Stimulated activated CD4-positive, alpha-beta T cell treated with anti-CD3 and anti-CD28 coated beads, Interleukin-12 subunit alpha, Interleukin-12 subunit beta, amount 100 ng/mL, for 4 hours (primary cell): ENCODE measurements at places on chromosomes 12 and 14.

- DNase-seq, result no peak
These were observed 321.5 kb downstream of the CACNA1C start for GRCh38 chr12:2374092-2374906.

- DNase-seq, result no peak
These were observed 279.7 kb downstream of the ZFP36L1 start for GRCh38 chr14:68513137-68513536.

DNA sequence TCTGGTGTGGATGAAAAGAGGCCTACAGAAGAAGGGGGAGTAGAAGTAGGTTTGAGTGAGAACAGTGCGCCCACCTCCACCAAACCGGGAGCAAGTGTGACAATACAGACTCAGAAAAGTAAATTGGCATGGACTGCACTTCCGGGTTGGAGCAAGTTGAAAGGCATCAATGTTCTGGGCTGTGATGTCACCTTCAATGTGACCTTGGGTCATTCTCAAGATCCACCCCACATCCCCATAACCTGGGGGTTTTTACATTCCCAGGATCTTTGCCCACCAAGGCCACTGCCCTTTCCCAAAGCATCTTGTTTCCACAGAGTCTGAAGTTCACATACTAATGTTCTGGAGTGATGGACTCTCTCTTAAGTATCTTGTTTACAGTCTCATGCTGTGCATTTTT is 5.3 kb upstream of the GZMB start:
- no peak for DNase-seq

DNA sequence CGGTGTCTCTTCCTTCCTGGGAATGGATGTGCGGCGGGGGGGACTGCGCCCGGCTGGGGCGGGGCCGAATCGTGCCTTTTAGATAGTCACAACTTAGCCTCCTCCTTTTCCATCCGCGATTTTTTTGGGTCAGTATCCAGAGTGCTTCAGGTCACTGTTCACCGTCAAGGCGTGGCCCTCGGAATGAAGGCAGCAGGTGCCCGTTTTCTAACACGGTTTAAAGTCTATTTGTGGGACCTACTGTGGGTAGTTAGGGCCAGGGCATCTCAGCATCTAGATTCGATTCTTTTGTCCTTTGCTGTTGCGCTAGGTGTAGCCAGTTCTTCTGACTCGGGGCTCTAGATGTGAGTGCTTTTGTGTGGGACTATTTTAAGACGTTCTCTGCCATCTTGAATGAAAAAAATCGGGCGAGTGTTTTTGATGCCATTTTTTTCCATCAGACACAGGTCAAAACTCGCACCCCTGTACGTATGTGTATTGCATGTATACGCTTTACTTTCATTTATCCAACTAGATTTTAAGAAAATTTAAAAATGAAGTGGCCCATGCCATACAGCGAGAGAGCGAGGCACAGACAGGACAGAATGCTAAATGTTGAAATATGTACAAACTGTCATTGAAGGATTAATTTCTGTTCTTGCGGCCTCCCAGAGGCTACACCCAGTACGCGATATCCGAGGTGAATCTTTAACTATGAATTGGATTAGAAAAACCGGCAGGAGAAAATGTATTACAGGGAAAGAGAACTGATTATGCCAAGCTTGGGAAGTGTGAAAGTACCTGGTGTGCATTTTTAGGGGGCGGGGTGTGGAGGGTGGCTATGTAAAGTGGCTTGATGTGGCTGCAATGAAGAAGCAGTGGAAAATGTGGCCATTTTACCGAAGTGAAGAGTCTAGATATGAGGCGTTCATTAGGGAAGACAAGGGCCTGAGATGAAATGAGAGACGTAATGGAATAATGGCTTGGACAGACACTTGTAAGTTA is 835 bp downstream of the VEZT start:
- peak; percentile 36 for DNase-seq

GRCh38 chr14:105908481-105908911 is 382.1 kb downstream of the TMEM121 start:
- no peak for DNase-seq

- no peak for DNase-seq
These were observed 72.8 kb downstream of the C12orf42 start for GRCh38 chr12:103422746-103423515.

DNA sequence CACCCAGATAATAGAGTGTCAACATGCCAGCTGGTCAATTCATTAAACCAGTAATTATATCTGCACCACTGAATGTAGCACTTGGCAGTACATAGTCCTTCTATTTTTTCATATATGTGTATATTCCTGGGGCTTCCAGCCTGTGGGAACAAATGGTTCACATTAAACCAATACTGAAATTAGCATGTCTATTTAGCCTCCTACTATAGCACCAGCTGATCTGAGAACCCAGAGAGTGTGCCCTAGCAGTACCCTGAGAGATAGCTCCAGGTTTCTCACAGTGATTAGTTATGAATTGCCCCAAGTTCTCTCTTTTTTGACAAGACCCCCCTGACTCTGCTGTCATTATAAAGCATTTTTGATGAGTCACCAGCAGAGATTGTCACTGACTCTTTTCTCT is 1097.3 kb upstream of the FLRT2 start:
- no peak for DNase-seq

DNA sequence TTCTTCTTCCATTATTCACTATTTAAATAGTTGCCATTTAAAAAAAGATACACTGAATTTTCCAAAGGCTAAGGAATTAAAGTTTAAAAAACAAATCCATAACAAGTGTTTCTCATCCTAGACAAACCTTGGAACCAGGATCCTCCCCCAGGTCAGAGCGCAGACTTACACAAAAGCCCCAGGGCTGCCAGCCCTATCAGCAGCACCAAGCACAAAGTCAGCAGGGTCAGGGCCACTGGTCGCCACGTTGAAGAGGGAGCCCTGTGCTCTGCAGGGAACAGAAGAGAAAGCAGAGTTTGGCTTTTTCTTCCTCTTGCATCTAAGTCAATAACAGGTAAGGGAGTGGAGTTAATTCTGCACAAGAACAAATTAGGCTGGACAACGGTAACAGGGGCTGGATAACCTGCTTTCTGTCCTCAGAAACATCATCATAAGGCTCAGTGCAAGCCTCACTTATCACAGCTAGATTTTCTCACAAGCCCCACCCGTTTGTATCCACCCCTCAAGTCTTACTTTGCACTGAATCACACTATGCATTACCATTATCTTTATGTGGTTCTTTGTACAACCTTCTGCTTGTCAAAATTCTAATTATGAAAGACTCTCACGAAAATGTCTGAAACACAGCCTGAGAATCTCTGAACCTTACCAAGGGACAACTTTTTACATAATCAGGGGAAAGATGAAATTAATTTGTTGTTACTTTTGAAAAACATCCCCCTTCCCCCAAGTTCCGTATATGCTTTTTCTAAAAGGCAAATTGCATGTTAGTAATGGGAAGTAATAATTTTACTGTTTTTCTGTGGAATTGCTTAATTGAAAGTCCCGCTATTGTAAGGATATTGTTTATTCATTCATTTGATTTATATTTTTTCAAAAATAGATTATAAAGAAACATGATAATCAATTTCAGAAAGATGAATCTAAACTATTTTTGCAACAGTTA is 9.6 kb downstream of the CLEC1A start:
- no peak for DNase-seq

GRCh38 chr12:57089271-57090245 is 644 bp downstream of the NAB2 start:
- DNase-seq, result peak; percentile 58

GRCh38 chr14:57390806-57391516 is 575 bp downstream of the NAA30 start:
- DNase-seq, result peak; percentile 36

GRCh38 chr12:76113800-76114757 is 29.6 kb upstream of the NAP1L1 start:
- no peak for DNase-seq

GRCh38 chr12:89348894-89349699 is 3.2 kb downstream of the DUSP6 start:
- no peak for DNase-seq

GRCh38 chr12:110199339-110200123 is 75.4 kb downstream of the IFT81 start:
- no peak for DNase-seq

GRCh38 chr14:55433880-55434804 is 6.3 kb downstream of the TBPL2 start:
- no peak for DNase-seq

DNA sequence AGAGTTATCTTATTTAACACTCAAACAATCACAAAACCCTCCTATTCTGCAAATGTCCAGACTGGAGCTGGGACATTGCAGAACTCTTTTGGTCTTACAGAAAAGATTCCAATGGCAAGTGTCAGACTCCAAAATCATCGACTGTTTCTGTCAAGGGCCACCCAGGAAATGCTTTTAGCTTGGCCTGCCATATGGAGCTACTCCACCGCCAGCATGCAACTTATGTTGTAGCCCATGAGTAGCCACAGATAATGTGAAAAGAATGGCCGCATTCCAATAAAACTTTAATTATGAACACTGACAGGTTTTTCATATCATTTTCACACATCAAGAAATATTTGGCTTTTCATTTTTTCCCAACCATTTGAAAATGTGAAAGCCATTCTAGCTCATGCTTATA is 57.5 kb downstream of the SYNE3 start:
- DNase-seq, result no peak

GRCh38 chr14:53879747-53880146 is 76.9 kb downstream of the BMP4 start:
- DNase-seq, result no peak

DNA sequence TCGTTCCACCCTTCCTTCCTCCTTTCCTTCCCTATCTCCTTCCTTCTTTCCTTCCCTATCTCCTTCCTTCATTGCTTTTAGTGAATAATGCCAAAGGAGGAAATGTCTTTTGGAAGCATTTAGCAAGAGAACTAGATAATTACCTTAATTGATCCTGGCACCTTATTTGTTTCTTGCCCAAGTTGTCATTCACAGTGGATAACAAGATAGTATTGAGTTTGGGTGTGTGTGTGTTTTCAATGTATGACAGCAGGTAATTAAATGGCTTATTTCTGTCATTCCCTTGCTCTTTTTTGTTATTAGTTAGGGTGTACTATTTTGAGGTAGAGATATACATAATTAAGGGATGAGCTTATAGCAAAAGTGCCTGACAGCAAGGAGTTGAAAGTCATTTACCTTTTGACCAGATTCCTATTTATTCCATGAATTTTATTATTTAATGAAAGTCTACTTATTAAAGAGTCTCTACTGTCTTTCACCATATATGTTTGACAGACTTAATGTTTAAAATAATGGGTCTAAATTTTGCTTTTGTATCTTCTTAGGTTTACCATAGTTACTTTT is 30.2 kb downstream of the EID3 start:
- no peak for DNase-seq

- no peak for DNase-seq
These were observed 439.9 kb downstream of the EGLN3 start for GRCh38 chr14:33510991-33511390.

DNA sequence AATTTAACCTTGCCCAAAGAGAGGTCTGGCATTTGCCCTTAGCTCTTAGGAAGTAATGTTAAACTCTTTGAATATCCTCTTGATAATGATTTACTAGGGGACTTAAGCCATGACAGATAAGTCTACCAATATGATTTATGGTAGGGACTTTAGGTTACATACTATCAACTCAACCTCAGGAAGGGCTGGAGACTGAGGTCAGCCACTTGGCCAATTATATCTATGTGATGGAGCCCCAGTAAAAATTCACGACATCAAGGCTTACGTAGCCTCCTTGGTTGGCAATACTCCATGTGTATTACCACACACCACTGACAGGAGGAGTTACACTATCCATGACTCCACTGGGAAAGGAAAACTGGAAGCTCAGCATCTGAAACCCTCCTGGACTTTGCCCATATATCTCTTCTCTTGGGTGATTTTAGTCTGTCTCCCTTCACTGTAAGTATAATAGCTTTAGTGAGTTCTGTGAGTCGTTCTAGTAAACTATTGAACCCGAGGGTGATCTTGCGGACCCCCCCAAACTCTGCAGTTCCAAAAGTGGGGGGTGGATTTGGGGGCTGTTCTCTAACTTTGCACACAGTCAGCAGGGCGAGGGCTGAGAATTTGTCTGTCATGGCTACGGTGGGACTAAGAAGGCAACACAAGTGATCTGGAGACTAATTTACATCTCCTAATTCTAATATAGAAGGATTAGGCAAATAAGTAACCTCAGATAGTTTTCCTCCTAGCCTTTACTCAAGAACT is 62.3 kb downstream of the R3HDM2 start:
- DNase-seq, result no peak

DNA sequence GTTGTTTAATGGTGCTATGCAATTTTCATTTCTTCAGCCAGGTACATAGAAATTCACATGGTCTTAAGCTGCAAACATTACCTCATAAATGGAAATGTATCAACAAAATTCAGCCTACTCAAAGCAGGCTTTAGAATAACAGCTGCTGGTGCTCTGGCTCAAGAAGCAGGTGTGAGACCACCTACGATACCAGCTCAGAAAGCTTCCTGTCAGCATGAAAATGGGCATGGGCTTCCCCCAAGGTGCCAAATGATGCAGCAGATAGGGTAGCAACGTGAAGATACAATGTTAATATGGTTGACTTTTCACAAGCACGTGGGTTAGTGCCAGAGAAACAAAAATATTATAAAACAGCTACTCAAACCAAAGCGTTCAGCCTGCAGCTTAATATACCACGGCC is 343.4 kb upstream of the PRICKLE1 start:
- DNase-seq, result no peak

DNA sequence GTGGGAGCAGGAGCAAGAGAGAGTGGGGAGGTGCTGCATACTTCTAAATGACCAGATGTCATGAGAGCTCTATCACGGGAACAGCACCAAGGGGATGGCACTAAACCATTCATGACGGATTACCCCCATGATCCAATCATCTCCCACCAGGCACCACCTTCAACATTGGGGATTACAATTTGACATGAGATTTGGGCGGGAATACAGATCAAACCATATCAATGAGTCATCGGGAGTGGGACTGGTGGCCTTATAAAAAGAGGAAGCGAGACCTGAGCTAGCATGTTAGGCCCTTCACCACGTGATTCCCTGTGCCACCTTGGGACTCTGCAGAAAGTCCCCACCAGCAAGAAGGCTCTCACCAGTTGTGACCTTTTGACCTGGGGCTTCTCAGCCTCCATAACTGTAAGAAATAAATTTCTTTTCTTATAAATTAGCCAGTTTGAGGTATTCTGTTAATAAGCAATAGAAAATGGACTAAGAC is 28.7 kb downstream of the COX8C start:
- DNase-seq, result no peak

GRCh38 chr12:108080363-108080762 is 48.7 kb upstream of the WSCD2 start:
- DNase-seq, result no peak

- DNase-seq, result no peak
These were observed 414.0 kb upstream of the FLRT2 start for GRCh38 chr14:85115921-85116320.

- DNase-seq, result no peak
These were observed 66.7 kb upstream of the AP4S1 start for GRCh38 chr14:30958555-30959407.
